ENCODE measurements at places on chromosomes 6 and 20. TPM values are rescaled to one million over a fixed set of nuclear protein-coding genes. Genes with fewer than 3 reads are reported as not detected.

FBXO5 gene
- 19.5 TPM for total RNA-seq

SRSF6 gene
- 127 TPM for total RNA-seq

ZNF451 gene
- 6.7 TPM for total RNA-seq

C20orf144 gene
- 0.19 TPM for total RNA-seq

SMLR1 gene
- not detected for total RNA-seq

POU5F1 gene
- 11.6 TPM for total RNA-seq

ANKRD6 gene
- total RNA-seq: 1.8 TPM

MOCS1 gene
- 2.0 TPM for total RNA-seq

TGM3 gene
- total RNA-seq: not detected

PGM3 gene
- total RNA-seq: 27.5 TPM

HMGCLL1 gene
- 0.11 TPM for total RNA-seq

ZNF334 gene
- total RNA-seq: not detected

RAMACL gene
- total RNA-seq: 0.20 TPM

KIFC1 gene
- 49.0 TPM for total RNA-seq

ADGRG6 gene
- 76.6 TPM for total RNA-seq

GLYATL3 gene
- not detected for total RNA-seq

PNPLA1 gene
- total RNA-seq: not detected

TDRD6 gene
- total RNA-seq: not detected

SLC22A1 gene
- 1.7 TPM for total RNA-seq

LRRC73 gene
- 0.97 TPM for total RNA-seq

CCHCR1 gene
- 10.1 TPM for total RNA-seq

E2F1 gene
- total RNA-seq: 31.7 TPM
